Nephron progenitor cell (in vitro differentiated cells): ENCODE measurements at places on chromosomes 6 and 20.

GRCh38 chr6:93124006-93124632, 295.2 kb downstream of the EPHA7 start:
- no peak for DNase-seq

GRCh38 chr6:70599187-70599586, 32.5 kb downstream of the SDHAF4 start:
- no peak for DNase-seq

- no peak for DNase-seq
Measured at GRCh38 chr6:95175927-95176675, 401.2 kb upstream of the MANEA start.

DNA sequence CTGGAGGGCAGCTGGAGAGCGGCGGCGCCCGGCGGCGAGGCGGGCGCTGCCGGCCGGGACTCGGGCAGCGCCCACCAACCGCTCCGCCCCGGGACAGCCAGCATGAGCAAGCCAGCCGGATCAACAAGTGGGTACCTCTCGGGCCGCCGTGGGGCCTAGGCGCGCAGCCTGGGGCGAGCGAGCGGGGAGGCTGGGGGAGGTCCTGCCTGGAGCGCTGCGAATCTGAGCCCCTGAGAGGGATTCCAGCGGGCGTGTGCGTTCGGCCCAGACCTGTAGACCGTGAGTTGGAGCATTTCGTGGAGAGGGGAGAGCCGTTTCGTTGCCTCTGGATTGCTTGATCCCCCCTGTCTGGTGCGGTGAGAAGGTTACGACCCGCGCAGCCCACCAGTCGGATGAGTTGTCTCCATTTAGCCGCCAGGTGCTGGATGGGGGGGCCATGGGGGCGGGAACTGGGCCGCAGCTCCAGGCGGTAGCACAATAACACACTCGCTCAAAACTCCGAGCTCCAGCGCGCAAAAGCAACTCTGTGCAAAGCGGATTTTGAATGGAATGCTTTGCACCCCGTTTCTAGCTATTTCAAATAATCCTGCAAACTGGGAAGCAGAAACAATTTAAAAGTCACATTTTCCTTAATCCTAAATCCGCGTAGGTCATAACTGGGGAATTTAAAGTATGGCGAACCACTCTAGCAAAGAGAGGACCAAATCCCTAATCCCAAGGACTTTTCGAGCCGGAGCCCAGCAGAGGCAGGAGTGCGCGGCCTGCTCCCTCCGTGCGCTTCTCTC, 1.0 kb downstream of the NR2E1 start:
- peak; percentile 27 for DNase-seq

GRCh38 chr20:52500157-52500556, 308.6 kb upstream of the ZFP64 start:
- DNase-seq, result no peak

DNA sequence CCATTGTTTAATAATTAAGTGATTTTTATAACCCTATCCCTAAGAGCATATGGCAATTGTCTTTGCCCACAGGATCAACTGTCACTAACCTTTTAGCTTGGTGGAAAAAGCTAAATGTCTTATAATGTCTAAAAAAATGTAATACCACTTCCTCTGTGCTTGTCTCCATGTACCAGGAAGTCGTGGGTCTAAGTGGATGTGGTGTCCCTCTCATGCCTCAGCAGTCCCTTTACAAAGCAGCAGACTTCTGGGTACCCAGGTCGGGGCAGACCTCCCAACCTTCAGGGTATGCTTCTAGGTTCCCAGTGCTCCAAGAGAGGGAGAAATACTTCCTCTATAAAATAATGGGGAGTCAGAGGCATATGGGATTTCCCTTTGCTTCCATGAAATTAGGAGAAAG, 74.7 kb downstream of the ZHX3 start:
- no peak for DNase-seq

DNA sequence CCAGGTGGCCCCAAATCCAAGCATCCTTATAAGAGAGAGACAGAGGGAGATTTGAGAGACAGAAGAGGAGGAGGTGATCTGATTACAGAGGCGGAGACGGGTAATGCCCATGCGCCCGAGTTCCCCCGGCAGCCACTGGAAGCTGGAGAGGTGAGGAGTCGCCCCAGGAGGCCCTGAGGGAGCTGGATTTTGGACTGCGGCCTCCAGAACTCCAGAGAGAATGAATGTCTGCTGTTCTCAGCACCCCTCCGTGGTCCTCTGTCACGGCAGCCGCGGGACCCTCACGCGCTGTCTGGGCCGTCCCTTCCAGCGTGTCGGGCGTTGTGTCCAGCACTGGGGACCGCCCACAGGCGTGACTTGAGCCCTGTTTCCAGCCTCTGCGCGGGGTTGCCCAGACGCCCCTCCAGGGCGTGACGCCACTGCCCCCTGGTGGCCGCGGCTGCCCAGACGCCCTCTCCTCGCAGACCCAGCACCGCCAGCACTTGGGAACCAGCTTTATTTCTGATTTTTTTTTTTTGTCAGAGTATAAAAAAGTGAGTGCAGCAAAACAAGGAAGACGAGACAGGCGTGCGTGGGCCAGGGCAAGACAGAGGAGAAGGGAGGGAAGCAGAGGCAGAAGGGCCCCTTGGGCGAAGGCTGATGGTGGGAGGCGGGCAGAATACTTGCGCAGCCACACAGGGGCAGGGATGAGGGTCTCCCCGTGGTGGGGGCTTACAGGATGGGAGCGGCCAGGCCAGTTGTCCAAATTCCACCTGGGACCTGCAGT, 4.1 kb upstream of the ZNF512B start:
- peak; percentile 97 for DNase-seq

DNA sequence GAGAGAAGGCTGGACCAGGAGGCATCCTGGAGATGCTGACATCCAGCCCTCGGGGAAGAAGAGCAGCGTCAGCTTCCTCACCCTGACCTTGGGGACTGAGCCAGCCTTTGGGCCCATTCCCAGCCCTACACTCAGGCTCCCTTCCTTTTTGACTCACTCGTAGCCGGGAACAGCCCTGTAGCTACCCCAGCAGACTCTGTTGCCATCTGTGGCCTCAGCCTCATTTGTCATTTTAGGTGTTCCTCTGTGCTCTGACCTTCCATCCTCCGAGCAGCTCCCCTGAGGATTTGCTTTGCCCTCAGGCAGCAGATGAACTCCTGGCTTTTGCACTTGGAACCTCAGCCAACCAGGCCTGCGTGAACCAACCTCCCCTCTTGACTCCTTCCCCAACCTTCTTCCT, 67.5 kb downstream of the ELOVL2 start:
- peak; percentile 12 for DNase-seq

GRCh38 chr6:113820761-113821160, 36.4 kb upstream of the MARCKS start:
- DNase-seq, result no peak

GRCh38 chr20:11891776-11892545, 25.7 kb upstream of the BTBD3 start:
- peak; percentile 77 for DNase-seq

GRCh38 chr20:16479666-16480065, 93.6 kb downstream of the KIF16B start:
- no peak for DNase-seq

GRCh38 chr6:131029626-131030297, 33.3 kb downstream of the EPB41L2 start:
- no peak for DNase-seq

DNA sequence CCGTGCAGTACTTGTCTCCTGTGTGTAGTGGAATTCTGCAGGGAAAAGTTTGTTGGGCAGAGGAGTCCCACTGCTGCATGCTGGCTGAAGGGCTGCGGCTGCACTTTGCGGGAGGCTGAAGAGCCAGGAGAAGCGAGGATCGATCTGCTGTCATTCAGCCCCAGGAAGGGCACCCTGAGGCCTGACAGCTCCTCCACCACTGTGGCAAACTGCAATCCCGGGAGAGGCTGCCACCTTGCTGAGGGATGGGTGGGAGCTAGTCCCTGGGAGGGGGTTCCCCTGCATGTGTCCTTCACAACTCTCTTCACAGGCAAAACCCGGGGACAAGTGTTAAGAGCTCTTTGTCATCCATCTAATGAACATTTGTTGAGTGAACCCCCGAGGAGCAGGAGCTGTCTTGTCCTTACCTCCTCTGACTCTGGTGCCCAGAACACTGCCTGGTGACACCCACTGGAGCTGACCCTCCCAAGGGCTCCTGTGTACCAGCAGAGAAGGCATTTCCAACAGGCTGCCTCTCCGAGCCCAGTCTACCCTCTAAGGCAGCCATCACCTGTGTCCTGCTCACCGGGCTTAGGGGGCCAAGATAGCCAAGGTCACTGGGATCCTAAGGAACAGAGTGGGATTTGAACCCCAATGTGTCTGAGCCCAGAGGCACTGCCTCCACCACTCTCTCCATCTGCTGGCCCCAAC, 17.7 kb downstream of the PCK1 start:
- no peak for DNase-seq

GRCh38 chr6:110566346-110567125, 90.1 kb upstream of the SLC22A16 start:
- DNase-seq, result peak; percentile 13

DNA sequence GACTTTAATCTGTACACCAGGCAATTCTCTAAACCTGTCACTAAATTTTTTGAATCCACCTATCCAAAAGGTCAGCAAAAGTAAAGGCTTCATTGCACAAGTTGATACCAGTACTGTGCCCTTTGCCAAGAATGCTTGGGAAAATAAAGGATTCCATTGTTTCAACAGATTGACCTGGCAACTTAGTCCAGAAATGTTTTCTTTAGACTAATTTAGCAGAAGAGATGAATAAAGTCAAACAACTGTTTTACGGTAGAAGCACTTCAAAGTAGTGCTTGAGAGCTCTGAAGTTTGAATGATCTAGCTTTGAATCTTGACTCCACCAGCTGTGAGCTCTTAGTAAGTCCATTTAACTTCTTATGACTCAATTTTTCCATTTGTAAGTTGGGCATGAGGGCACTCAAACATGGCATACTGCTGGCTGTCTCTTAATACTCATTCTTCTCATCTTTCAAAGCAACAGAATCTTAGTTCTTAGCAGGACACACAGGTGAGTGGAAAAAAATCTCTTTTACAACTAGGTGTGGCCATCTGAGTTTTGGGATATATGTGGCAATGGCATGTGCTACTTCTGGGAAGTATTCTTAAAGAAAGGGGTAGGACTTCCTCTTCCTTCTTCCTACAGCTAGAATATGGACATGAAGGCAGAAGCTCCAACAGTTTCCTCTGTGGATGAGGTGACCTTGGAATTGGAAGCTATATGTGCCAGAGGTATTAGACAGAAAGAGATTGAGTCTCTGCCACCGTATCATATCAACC, 55.9 kb upstream of the LOC128125822 start:
- no peak for DNase-seq
